AG04449 (cell line): ENCODE measurements at places on chromosomes 4 and X.

DNA sequence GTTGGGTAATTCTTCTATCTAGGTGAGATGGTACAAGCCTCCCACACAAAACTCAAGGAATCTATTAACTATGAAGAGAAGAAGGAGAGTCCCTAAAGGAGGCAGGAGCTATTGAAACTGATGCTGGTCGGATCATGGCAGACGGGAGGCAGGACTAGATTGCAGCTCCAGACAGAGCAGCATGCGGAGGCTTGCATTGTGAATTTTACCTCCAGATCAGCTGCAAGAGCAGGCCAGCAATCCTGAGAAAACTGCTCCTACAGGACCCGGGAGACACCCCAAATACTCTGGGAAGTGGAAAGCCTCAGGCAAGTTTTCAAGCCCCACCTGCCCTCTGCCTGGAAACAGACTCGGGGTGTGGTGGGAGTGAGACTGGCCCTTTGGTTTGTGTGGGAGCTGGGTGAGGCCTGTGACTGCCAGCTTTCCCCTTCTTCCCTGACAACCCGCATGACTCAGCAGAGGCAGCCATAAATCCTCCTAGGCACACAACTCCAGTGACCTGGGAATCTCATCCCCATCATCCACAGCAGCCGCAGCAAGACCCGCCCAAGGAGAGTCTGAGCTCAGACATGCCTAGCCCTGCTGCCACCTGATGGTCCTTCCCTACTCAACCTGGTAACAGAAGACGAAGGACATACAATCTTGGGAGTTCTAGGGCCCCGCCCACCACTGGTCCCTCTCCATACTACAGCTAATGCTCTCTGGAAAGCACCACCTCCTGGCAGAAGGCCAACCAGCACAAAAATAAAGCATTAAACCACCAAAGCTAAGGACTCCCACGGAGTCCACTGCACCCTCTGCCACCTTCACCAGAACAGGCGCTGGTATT is 30.9 kb downstream of the GATB start:
- DNase-seq: no peak

- no peak for DNase-seq
Observed at GRCh38 chr4:98482847-98483806, 175.3 kb downstream of the TSPAN5 start.

DNA sequence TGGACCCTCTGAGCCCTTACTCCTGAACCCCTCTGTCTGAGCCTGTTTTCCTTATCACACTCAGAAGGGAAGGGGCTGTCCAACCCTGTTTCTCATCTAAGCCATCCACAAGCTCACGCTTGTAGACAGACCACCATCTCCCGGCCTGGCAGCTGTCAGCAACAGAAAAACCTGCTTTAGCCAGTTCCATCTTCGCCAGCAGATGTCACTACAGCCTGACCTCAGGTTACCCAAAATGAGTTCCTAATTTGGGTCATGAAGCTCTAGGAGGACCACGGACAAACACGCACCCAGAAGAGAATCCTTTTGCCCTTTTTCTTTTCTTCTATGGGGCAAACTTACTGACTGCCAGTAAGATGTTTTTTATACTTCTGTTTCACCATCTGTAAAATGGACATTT is 445.4 kb downstream of the BCOR start:
- DNase-seq: no peak

DNA sequence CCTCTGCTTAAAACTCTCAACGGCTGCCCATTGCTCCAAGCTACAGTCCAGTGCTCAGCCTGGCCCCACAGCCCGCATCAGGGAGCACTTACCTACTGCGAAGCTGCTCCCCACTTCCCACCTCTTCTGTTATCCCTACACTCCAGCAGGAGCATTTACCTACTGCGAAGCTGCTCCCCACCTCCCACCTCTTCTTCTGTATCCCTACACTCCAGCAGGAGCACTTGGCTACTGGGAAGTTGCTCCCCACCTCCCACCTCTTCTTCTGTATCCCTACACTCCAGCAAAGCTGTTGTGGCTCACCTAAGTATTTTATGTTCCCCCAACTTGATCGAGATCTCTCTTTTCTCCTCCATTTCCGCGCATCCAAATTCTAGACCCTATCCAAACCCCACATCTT is 563.3 kb upstream of the ZFP42 start:
- no peak for DNase-seq

GRCh38 chr4:907103-907400 is 25.1 kb downstream of the GAK start:
- no peak for DNase-seq

- no peak for DNase-seq
Observed at GRCh38 chr4:73281982-73282381, 23.4 kb upstream of the ANKRD17 start.

- DNase-seq: no peak
Observed at GRCh38 chr4:155114790-155115189, 93.6 kb upstream of the NPY2R start.

- no peak for DNase-seq
Observed at GRCh38 chr4:71229477-71230270, 109.1 kb upstream of the SLC4A4 start.

DNA sequence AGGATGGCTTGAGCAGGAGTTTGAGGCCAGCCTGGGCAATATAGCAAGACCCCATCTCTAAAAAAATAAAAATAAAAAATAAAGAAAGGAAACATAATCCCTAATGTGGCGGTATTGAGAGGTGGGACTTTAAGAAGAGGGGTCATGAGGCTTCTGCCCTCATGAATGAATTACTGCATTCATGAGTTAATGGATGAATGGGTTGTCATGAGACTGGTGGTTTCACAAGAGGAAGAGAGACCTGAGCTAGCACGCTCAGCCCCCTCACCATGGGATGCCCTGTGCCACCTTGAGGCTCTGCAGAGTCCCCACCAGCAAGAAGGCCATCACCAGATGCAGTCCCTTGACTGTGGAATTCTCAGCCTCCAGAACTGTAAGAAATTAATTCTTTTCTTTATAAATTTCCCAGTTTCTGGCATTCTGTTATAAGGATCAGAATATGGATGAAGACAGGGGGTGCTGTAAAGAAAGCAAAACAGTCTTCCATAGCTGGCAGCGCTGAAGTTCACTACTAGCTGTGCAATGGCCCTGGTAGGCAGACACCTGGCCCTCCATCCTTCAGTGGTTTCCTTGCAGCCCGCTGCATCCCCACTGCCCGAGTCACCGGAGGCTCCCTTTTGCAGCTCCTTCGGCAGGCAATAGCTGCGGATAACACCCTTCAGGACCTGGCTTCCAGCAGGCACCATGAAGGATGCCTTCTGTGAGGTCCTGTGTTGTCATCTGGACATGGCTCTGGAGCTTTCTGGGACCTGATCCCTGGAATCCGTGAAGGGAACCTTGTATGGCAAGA is 44.8 kb upstream of the NSG1 start:
- DNase-seq: no peak

GRCh38 chr4:3079694-3080123 is 5.2 kb downstream of the HTT start:
- DNase-seq: no peak

- no peak for DNase-seq
Observed at GRCh38 chr4:125985856-125986255, 671.1 kb downstream of the FAT4 start.

GRCh38 chrX:19183761-19184477 is 61.7 kb upstream of the ADGRG2 start:
- DNase-seq: no peak

GRCh38 chr4:119678761-119679160 is 50.2 kb upstream of the PDE5A start:
- DNase-seq: no peak

DNA sequence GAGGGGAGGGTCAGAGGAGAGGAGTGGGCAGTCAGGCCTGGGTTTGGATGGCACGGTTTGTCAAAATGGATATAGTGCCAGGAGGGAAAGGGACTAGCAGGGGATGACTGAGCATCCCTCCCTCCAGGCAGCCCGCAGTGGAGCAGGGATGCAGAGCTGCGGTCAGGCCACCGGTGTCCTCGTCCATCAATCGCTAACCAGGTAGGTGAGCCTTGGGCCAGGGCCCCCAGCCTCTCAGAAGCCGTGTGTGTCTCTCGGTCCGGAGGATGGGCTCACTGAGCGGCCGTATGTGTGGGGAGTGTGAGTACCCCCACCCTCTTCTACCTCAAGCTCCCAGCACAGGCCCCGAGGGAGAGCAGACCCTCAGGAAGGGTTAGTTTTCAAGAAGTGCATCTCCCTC is 538 bp upstream of the CYTL1 start:
- no peak for DNase-seq

DNA sequence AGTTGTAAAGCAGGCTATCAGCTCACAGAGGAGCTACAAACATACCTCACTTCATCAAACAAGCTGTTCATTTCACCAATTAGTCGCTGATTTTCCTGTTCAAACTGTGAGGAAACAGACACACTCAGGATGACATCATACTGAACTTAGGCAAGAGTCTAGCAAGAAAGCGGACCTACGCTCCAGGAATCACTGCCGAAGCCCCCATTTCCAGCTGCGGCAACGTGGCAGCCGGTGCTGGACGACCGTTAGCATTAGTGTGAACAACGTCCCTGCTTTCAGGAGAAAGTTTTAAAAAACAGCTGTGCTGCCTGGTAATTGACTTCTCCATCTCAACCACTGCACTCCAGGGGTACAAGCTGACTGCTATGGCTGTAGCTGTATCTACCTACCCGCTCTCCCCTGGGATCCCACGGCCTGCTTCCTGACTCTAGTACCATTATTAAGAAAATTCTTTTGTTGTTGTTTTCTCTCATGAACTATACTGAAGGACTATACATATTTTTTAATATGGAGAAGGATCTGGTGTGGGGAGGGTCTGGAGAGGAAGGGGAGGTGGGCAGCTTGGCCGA is 38.3 kb downstream of the NSG1 start:
- no peak for DNase-seq

DNA sequence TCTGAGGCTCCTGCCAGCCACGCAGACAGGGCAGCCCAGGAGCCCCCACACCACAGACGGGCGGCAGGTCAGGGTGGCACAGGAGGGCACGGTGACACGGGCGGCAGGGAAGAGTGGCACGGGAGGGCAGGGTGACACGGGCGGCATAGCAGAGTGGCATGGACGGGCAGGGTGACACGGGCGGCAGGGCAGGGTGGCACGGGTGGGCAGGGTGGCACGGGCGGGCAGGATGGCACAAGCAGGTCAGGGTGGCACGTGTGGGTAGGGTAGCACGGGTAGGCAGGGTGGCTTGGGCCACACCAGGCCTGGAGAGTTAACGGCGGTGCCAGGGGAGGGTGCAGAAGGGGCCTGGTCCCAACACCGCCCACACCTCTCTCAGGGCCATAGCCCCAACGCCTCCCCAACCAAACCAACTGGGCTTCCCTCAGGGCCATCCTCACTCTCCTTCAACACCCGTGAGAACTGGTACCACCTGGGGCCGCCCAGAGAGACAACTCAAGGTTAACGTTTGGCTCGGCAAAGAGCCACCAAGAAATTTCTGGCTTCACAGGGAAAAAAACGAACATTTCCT is 3.4 kb downstream of the CTBP1 start:
- DNase-seq: no peak

- DNase-seq: no peak
Observed at GRCh38 chr4:146787731-146788130, 149.0 kb downstream of the POU4F2 start.

DNA sequence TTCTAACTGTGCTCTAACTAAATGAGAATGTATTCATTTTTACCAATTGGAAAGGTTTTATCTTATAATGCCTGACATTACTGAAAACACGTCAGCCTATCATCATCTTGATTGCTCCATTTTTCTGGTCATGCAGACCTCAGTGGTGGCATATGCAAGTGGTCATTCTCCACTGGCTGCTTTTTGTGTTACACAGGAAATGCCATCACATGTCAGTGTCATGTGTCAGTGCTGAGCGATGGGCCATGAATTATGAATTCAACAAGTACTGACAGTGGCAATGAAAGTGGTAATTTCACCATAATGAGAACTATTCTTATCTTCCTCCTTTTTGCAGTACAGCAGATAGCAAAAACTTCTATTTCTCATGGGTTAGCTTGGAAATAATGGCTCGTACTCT is 190.5 kb downstream of the PACRGL start:
- no peak for DNase-seq

- DNase-seq: no peak
Observed at GRCh38 chr4:96483308-96484030, 643.6 kb downstream of the PDHA2 start.

- no peak for DNase-seq
Observed at GRCh38 chr4:80221161-80221560, 23.9 kb downstream of the PRDM8 start.

GRCh38 chr4:30973993-30974392 is 253.8 kb downstream of the PCDH7 start:
- no peak for DNase-seq

GRCh38 chr4:189022440-189023035 is 883.3 kb downstream of the TRIML1 start:
- DNase-seq: peak; percentile 5

DNA sequence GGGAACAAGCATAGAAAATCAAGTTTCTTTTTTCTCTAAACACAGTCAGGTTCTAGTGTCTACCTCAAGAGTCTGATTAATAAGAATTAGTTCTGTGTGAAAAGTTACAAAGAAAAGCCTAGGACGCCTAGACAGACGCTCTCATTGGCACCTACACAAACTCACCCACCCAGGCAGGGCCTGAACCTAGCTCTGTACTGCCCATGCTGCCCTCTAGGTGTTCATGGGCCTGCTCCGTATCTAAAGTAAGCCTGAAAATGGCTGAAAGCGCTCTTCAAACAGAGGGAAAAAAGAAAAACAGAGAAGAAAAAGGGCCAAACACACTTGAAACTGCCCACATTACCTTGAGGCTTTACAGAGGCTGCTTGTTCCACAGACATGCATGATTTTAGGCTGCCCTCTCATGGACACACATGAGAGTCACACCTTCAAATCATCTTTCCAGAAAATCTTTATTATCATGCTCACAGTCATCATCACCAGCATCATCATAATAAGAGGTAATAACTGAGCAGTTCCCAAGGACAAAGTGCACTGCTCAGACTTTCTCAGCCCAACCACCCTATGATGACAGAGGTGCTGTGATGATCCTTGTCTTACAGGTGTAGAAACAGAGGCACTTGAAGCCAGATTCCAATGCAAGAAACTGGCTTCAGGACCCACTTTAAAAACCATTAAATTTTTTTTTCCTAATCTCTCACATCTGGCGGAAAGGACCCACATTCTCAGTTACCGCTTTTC is 49.6 kb downstream of the MAP7D2 start:
- DNase-seq: no peak

DNA sequence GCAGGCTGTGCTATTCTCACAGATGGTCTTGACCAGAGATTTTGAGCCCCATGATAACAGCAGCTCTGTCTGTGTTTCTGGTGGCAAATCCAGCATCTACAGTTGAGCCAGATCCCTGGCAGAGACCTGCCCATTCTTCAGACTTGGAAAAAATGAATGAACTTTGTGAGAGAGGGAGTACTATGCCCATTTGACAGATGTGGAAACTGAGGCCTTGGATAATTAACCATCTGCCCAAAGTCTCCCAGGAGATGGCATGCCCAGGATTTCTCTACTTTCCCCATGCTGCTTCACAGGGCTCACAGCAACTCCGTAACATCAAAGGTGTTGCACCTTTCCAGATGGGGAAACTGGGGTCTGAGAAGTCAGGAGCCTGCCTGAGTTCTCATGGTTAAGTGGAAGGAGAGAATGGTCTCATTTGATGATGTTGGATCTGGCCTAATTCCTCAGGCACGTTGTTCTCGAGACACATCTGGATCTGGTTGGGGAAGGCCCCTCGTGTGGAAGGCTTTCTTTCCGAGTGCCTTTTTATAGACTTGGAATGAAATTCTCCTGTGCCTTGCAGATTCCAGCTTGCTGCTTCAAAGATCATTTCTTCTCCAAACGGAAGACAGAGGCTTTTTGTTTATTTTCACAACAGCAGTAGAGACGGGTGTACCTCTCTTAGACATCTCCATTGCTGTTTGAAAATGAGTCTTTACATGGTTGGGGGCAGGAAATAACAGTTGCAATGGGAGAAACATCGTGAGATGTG is 73.3 kb upstream of the STX18 start:
- DNase-seq: peak; percentile 7

- DNase-seq: no peak
Observed at GRCh38 chr4:123941306-123941705, 544.7 kb downstream of the SPRY1 start.
